NCI-H524 treated with DMSO at 0.1 percent for 48 hours (cell line): ENCODE measurements at places on chromosomes 16 and 17.
A peak's percentile ranks its signal among the peaks of the same experiment; 100 is the strongest.

DNA sequence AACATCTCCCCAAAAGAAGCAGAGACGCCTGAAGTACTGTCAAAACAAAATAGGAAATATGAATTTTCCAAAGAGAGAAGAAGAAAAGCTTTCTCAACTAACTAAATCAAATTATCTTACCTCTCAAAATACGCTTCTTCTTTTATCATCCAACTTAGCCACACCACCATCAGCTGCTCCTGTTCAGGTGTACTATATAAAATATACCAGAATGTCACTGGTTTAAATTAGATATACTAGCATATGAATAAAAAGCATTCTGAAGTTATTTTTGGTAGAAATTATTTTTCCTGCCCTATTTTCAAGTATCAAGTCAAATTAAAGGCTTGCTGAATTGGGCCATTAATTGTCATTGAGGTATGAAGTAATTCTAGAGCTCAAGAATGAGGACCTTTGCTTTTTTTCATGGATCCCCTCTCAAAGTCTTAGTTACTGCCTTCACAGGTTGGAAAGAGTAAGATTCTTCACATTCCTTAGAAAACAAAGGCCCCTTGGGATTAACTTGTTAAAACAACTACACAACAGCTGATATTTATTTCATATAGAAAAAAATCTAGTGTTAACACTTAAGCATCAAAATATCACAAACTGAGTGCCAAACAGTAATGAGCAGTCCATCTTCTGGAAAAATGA, 30.1 kb downstream of the INTS2 start:
- DNase-seq, result no peak

- DNase-seq, result no peak
Measured at GRCh38 chr16:13982451-13982850, 62.5 kb downstream of the ERCC4 start.

GRCh38 chr17:7220593-7221277, 997 bp downstream of the ACADVL start:
- no peak for DNase-seq

DNA sequence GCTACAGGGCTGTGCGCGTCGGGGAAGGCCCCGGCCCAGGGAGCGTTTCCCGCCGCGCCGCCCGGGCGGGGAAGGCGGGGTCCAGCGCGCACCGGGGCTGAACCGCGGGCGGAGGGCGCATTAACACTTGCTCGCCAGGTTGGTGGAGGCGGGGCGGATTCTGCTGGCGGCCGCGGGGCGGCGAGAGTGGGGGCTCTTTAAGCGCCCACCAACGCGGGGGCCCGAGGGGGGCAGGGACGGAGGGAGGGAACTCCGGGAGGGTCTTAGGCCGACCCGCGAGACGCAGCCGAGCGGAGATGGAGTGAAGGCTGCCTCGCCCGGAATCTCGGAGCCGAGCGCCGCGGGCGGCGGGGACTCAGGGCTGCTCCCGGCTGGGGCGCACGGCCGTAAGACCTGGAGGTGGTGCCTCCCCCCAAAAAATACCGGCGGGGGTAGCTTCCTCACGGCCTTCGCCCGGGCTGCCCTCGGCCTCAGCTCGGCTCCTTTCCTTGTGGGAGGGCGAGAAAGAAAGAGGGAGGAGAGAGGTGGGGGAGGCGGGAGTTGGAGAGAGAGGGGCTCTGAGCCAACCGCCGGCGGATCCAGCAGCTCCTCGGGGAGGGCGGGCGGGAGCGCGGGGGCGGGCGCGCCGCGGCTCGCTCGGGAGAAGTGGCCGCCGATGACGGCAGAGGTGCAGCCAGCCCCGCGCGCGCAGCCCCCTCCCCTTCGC, 415 bp upstream of the FOXF1 start:
- no peak for DNase-seq

DNA sequence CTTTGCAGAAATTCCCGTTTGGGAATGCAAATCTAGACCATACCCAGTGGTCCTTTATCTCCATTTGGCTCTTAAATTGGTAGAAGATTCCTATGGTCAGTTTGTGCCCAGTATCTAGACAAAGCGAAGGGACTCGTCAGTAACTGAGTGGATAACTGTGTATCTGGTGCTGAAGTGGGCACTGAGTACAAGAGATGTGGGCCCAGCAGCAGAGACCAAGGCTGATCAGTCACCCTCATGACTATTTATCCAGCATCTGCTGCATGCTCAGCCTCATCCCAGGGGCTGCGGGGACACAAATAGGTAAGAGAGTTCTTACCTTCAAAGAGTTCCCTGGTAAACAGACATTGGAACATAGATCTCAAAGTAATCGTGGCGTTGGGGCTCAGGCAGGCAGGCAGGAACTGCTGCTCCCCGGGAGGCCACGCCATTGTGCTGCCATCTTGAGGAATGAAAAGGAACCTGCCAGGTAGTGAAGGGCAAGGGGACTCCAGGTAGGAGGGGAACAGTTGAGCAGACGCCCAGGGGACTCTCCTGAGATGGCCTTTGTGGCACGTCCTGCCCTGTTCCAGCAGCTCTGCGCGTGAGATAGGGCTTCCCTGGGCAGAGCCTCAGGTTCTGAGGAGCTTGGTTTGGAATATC, 10.3 kb downstream of the NT5M start:
- DNase-seq, result no peak

- DNase-seq, result peak; percentile 43
Measured at GRCh38 chr17:2592971-2593820, at the start of gene PAFAH1B1. PAFAH1B1 (plus strand) TSS chr17:2593654; CDS start chr17:2638289, 44,635 bp downstream.

- DNase-seq, result no peak
Measured at GRCh38 chr16:15396948-15397594, 1.5 kb downstream of the MPV17L start.

DNA sequence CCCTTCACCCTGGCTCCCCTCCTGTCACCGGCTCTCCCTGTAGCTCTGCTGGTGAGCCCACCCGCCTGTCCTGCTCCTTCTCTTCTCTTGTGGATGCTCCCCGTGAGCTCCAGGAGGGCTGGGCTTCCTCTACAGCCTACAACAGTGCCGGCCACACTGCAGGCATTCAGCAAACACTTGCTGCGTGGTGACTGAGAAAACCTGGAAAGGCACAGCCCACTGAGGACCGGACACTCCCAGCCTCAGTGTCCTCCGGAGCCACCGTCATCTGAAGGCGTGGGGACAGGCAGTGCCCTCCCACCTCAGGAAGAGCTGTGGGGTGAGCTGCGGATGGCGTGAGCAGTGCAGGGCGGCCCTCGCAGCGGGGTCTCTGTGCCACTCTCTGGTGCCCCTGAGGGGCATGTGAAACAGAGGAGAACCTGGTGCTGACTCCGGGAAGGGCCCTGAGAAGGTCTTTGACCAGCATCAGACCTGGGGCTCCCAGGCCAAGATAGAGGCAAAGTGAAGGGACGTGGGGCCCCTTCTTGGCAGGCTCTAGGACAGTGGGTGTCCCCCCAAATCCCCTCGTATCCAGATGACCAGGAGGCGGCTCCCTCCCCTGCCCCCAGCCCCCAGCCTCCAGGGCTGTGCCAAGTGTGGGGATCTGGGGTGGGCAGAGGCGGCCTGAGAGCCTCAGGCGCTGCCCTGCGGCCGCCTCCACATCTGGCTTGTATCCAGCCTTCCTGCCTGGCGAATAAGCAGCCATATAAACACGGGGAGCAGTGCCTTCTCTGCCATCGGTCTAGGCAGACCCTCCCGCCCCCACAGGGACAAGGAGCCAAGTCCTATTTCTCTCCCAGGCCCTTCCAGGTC, 44.0 kb upstream of the PABPN1L start:
- DNase-seq, result no peak

DNA sequence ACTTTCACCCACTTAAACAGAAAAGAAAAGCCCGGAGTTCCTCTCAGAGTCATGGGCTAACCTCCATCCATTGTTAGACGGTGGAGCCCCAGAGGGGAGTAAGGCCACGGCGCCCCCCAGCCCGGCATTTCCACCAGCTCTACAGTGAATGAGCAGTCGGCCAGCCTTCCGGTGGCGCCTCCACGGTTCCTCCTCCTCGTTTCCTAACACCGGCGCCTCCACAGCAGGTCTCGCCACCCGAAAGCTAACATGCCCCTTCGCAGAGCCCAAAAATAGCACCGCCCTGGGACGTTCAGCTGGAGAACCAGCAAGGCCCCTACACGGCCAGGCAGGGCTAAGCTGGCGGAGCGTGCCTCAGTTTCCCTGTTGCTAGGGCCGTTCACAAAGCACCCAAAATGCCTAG, 858 bp downstream of the MMD start:
- DNase-seq, result no peak

DNA sequence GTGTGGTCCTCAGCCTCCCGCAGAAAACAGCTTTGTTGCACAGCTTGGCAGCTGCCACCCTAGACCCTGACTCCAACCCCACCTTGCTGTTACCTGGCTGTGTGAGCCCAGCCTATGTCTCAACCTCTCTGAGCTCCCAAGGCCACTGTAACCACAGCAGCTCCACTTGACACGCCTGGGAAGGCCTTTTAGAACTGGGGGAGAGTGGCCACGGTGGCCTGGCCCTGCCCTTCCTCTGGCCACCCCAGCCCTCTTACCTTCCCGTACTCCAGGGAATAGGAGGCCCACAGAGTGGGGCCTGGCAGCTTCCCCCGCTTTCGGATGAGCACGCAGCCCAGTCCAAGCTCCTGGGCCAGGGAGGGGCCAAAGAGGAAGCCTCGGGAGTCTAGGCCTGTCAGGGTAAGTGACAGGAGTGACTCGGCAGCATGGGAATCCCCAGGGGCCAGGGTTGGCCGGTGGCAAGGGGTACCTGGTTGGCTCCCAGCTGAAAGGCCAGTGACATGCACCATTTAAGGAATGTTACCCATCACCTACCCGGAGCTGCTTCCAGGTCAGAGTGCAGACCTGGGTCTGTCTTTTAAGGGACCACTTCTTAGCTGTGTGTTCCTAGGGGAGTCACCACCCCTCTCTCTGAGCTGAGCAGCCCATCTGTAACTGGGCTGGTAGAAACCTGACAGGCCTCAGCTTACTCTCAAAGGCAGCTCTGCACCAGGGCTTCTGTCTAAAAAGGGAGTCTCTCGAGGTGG, 1.4 kb downstream of the APRT start:
- DNase-seq, result no peak

DNA sequence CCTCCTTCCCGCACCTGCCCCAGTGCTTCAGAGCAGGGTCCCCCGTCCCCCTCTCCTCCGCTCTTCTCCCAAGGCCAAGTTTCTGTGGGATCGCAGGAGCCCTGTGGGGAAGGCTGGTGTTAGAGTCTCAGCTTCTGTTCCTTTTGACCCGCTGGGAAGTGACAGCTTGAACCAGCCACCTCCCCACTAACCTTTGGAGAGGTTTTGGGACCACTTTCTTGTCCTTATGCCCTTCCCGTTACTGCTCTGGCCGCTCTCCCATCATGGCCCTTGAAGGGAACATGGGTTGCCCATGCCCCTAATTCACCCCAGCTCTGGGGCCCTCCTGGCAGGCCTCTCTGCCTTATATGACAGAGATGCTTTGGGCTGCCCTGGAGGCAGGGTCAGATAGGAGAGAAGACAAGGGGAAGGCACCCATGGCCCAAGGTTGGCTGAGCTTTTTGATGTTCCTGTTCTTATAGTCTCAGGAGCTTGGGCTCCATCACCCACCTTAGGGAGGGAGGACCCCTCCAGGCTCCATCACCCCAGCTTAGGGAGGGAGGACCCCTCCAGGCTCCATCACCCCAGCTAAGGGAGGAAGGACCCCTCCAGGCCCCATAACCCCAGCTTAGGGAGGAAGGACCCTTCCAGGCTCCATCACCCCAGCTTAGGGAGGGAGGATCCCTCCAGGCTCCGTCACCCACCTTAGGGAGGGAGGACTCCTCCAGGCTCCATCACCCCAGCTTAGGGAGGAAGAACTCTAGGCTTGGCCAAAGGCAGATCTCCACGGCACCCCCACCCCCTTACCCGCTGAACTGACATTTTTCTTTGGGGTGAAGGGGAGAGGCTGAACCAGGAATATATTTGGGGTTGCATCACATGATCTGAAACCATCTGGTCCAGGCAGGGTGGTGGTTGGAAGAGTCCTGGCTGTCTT, 45.0 kb downstream of the NT5M start:
- DNase-seq, result no peak

- DNase-seq, result no peak
Measured at GRCh38 chr17:69367298-69367697, 40.4 kb upstream of the ABCA5 start.

- DNase-seq, result peak; percentile 92
Measured at GRCh38 chr17:66829883-66830282, 5.0 kb upstream of the CACNG5 start.

GRCh38 chr16:63998-64913, 8.2 kb downstream of the RHBDF1 start:
- DNase-seq, result no peak

DNA sequence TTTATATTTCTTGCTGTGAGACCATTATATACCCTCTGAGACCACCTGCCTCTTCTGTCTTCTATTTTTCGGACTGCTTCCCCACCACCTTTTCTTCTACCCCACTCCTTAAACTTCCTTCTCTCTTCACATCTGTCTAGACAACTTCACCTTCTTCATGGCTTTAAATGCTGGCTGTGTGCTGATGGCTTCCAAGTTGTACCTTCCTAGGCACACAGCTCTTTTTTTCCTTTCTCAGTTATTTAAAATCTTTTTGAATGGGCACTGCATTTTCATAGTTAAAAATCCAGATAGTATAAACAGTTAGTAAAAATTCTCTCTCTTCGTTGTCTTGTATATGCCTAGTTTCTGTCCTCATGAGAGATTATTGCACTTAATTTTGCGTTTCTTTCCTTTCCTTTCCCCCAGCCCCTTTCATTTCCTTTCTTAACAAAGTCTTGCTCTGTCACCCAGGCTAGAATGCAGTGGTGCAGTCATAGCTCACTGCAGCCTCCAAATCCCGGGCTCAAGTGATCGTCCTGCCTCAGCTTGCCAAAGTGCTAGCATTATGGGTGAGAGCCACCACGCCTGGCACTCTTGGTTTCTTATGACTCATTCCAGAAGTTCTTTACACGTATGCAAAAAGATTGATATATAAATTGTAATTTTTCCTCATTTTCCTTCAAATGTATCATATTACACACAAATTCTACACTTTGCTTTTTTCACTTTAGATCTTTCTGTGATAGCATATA, 114.3 kb downstream of the NPIPB5 start:
- DNase-seq, result no peak

DNA sequence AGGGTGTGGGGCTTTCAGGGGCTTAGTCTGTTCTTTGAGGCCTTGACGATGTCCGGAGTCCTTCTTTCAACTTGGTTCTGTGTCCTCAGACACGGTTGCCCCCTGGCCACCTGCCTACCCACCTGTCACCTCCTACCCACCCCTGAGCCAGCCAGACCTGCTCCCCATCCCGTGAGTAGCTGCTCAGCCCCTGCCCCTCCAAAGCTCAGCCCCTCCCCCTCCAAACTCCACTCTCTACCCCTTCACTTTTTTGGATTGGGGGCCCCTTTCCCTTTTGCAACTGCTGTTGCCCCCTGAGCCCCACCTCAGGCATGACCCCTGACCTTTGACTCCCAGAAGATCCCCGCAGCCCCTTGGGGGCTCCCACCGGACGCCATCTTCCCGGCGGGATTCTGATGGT, 1.2 kb downstream of the LAT start:
- DNase-seq, result no peak

DNA sequence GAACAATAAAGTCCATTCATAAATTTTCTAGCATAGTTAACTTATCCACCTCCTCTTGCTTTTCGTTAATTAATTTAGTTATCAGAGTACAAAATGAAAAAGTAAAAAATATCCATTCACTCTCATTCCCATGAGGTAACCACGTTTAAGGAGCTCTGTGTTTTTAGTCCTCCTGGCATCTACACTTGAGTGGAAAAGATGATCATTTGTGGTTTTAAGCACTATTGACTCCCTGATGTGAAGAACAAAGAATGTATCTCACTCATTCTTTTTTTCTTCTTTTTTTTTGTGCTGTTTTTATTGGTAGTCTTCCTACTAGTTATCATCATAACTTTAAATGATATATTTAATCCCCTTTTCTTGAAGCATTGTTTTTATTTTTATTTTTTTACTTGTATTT, 26.1 kb downstream of the QPRT start:
- DNase-seq, result no peak
